Fibroblast of skin of right quadriceps (primary cell): ENCODE measurements at places on chromosomes 1 and 21.

DNA sequence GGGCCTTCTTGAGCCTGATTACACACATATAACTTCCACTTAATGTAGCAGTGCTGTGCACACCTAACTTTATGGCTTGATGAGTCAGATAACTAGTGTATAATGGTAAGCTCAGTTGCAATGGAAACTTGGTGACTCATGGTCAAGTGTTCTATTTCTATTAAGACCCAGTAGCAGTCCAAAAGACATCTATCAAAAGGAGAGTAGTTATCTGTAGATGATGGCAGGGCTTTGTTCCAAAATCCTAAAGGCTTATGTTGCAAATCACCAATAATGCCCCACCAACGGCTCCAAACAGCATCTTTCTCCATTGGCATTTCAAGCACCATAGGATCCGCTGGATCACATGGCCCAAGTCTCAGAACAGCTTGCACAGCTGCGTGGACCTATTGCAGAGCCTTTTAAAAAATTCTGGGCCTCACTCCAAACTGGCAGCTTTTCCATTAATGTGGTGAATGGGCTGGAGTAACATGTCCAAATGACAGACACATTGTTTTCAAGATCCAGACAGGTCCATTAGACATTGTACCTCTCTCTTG is 566.8 kb upstream of the USP24 start:
- peak; percentile 86 for DNase-seq

- DNase-seq = no peak
These were observed 14.3 kb downstream of the SERINC2 start for GRCh38 chr1:31427322-31427721.

- no peak for DNase-seq
These were observed 24.1 kb downstream of the ABCG1 start for GRCh38 chr21:42243026-42243425.

- DNase-seq = peak; percentile 63
These were observed 10.8 kb upstream of the ANGPTL7 start for GRCh38 chr1:11178021-11179015.

DNA sequence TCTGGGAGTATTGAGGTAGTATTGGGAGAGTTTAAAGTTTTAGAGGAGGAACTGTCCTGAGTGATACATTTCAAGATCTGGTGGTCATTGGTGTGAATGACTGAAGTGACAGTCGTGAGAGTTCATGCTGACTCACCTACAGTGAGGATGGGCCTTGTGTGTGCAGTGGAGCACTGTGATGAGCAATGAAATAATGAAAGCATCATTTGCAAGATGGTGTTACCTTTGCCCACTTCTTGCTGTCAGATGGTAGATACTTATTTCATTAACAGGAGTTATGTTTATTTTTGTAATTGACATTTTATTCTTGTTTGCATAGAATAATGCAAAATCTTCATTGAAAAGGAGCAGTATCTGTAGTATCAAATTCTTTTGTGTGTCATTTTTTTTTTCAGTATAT is 29.0 kb downstream of the POU2F1 start:
- DNase-seq = no peak

DNA sequence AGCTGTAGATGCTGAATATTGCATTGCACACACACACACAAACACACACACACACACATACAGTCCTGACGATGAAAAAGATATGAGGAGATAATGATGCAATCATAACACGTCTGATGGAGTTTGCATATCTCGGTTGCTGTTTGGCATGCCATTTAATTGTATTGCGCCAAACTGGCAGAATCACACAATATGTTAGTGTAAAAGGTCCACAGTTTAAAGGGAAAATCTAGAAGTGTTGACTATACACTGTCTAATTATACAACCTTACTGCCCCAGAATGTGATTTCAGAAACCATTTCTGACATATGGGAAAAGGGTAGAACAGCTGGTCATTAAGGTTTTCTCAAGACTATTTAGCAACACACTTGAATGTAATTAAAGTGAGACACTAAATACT is 123.7 kb upstream of the PROX1 start:
- no peak for DNase-seq

- DNase-seq = no peak
These were observed 109.8 kb upstream of the HNRNPU start for GRCh38 chr1:244974106-244974505.

GRCh38 chr1:189941922-189942321 is 535.7 kb downstream of the BRINP3 start:
- no peak for DNase-seq

GRCh38 chr1:180976191-180976590 is 46.5 kb downstream of the STX6 start:
- no peak for DNase-seq

- peak; percentile 54 for DNase-seq
These were observed 251.1 kb upstream of the ADGRL2 start for GRCh38 chr1:81549588-81550127.

DNA sequence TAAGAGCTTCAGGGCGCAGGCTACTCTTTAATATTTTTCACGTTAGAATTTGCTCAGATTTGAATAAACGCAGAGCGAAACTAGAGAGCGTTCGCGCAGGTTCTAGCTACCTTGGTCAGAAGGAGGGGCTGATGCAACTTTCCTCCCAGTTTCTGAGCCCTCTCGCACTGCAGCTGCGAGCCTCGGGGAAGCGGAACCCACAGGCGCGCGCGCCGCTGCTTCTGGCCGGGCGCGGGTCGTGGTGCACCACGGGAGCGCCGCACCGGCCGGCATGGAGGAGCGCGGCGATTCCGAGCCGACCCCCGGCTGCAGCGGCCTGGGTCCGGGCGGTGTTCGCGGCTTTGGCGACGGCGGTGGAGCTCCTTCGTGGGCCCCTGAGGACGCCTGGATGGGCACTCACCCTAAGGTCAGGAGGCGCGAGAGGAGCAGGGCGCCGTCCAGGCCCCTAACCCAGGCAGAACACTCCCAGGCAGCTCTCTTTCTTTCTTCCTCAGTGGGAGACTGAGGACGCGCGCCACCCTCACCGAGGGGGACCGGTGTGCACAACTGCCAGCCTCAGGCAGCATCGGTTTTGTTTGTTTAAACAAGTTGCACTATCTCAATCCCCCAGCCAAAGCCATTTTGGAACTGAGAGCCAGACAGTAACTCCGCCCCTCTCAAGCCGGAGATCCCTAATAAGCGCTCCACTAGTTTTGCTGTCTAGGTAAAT is at the start of gene TSEN15:
Gene TSEN15, plus strand, starts transcription at position 246 of the 709 bp plus-strand sequence. Its CDS starts 26 bp downstream, at position 272.
- peak; percentile 88 for DNase-seq

GRCh38 chr1:219801156-219801820 is 127.1 kb downstream of the SLC30A10 start:
- DNase-seq = no peak

DNA sequence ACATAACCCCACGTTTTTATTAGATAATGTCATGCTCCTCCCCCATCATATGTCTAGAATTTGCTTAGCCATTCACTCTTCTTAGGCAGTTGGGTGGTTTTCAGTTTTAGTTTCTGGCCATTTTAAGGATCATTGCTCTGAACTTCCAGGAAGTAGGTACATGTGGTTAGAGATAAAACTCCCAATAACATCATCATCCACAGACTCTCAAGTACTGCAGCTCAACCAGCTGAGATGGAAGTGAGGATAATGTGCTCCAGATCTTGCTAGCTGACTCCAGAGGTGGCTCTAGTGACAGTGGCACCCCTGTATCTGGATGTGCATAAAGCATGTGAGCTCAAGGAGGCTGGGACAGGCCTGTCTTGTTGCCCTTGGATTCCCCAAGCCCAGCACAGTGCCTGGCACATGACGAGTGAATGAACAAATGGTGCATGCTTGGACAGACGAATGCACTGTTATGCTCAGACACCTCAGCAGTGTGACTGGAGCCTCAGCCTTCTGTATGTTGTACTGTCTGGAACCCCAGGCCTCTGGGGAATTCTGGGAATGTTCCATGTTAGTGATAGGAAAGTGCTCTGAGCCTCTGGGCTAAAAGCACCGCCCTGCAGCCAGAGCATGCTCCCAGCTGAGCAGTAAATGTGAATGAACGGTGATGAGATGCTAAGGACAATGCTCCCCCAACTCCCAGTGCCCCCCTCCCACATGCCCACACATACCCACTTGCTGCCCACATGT is 16.4 kb upstream of the KCNN3 start:
- no peak for DNase-seq

DNA sequence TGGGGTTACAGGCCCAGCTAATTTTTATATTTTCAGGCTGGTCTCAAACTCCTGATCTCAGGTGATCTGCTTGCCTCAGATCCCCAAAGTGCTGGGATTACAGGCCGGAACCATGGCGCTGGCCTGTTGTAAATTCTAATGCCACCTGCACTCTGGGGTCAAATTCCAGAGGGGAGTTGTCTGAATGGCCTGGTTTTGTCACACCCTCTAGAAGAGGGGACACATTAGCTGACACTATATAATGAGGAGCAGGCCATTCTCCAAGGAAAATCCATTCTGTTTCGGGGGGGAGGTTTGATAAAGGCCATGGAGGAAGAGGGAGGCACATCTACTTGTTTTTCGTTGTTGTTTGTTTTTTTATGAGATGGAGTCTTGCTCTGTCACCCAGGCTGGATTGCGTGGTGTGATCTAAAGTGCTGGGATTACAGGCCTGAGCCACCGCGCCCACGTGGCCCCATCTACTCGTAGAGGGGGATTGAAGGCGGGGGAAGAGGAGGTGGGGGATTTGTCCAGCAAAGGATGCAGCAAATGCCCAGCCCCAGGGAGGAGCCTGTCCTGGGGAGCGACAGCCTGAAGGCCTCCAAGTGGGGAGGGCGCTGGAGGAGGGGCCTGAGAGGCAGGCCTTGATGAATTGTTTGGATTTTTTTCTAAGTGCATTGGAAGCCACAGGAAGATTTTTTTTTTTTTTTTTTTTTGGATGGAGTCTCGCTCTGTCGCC is 78.4 kb upstream of the SLC45A1 start:
- peak; percentile 27 for DNase-seq

DNA sequence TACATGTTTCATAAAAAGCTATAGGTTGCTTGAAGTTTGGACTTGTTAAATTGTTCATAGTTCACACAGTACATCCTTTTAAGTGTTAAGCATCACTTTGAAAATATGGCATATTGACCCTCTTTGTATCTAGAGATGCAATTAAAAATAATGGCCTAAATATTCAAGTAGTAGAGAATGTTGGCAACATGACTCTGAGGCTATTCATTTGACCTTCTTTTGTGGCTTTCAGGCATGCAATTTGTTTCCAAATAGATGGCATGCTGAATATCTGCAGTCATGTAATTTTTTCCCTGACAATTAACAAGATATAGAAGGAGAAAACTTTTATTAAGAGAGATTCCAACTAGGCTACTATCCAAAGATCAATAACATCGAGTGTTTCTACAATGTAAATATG is 230.5 kb upstream of the ZRANB2 start:
- DNase-seq = no peak

DNA sequence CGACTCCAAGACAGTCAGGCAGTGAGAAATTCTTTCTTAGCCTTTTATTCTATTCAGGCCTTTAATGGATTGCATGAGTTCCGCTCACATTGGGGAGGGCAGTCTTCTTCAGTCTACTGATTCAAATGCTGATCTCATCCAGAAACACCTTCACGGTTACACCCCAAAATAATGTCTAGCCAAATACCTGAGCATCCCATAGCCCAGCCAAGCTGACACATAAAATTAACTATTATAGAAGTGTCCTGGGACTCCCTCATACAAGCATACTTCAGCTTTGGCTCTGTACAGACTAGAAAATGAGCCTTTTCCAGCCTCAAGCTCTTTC is 3.6 kb upstream of the SLC16A4 start:
- DNase-seq = no peak

DNA sequence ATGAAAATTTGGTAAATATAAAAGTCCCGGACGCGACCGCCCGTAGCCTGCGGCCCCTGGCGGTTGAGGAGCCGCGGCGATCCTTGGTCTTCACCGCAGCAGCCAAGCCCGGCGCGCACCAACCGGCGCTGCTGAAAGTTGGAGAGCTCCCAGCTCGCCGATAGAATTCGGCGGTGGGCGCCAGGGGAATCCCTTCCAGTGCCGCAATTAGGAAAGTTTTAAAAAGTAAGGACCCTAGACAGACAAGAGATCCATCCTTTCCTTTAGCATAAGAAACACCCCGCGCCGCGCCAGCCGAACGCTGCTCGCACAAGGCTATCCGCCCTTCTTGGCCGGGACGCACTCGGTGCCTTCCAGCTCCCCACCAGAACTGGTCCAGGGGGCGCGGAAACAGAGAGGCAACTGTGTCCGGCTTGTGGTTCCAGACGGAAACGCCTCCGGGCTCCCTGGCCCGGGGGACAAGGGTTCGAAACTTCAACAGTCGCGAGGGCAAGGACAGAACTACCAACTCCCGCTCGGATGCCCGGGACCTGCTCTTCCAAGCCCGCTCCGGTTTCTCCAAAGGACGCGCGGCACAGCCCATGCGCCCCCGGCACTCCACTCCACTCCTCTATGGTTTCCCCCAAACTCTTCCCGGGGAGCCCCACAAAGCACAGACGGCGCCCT is 1.7 kb downstream of the FAM78B start:
- peak; percentile 46 for DNase-seq

GRCh38 chr21:32726839-32727686 is 750 bp downstream of the SYNJ1 start:
- DNase-seq = peak; percentile 10

DNA sequence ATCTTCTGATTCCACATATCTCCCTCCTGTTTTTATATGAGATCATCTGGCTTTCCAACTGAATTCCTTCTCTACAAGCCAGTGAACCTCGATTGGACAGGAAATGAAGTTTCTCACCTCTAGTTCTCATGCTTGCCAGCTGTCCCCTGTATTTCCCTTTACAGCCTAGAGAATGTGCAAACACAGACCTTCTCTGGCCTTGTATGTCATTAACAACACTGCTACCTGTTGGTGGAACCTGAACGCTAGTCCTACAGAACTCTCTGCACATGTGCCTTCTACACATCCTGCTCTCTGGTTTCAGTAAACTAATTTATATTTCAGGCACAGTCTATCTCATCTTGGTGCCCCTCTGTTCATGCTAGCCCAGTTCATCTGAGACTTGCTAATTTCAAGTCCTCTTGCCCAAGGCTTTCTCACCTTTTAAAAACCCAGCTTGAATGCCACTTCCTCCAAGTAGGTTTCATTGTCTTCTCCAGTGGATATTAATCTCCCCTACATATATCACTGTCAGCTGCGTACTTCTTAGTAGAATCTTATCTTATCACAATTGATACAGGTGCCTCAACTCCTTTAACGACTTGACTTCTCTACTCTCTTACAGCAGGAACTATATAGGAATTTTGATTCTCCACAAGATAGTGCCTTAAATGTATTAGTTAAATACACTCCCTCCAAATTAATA is 549.9 kb downstream of the PLPP3 start:
- no peak for DNase-seq

DNA sequence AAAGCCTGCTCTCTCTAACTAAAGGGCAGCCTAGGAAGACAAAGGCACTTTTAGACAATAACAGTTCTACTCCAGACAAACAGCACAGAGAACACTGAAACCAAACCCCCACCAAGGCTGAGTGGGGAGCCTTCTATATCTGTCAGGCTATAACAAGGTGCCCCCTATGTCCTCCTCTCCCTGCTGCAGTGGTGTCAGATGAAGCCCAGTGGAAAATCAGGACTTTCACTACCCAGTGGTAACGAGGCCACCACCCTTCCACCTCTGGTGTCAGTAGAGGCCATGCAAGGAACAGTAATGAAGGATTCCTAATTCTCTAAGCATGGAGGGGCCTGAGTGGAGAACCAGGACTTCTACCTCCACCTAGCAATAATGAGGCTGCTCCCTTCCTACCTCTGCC is 83.7 kb downstream of the ZSWIM5 start:
- no peak for DNase-seq

GRCh38 chr1:226388131-226388530 is 19.8 kb downstream of the PARP1 start:
- no peak for DNase-seq

GRCh38 chr1:2611031-2611501 is 21.8 kb downstream of the MMEL1 start:
- no peak for DNase-seq
